Hepatocyte (in vitro differentiated cells): ENCODE measurements at places on chromosomes 5 and 9. TPM values are rescaled to one million over a fixed set of nuclear protein-coding genes. Genes with fewer than 3 reads are reported as not detected.
A peak's percentile ranks its signal among the peaks of the same experiment; 100 is the strongest.

DNA sequence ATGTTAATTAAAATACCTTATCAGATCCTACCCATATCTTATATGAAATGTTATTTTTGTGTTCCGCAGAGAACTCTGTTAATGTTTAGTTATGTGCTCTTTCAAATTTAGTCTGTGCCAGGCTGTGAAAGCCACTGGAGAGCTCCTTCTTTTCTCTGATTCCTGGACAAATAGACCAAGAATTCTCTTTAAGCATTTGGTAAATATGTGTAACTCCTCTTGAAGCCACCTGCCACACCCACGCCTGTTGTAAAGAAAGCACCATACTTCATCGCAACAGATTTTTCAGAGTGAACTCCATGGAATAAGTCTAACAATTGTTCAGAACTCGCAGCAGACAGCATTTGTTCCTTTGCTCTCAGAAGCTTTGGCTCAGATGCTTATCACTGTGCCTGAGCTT lies 301.1 kb downstream of the FAM170A start:
- no peak for DNase-seq

The LPCAT1 gene
- 56.0 and 75.7 TPM in 2 replicates for polyA plus RNA-seq

- no peak for DNase-seq
Observed at GRCh38 chr5:116498503-116499048, 76.0 kb downstream of the SEMA6A start.

DNA sequence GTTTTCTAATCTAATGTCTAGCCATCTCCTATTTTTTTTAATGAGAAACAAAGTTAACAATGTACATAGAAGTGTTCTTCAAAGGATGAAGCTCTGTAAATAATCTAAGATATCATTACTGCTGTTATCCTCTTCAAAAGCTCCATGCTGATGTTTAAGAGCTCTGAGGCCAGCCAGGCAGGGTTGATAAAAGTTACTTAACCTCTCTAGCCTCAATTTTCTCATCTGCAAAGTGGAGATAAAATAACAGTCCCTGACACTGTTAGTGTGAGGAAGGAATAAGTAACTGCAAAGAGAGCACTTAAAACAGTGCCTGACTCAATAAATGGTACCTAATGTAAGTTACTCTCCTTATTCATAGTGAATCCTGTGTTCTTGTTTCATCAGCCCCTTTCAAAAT lies 60.1 kb downstream of the LHFPL2 start:
- no peak for DNase-seq

The MYMK gene
- 0.91 and 1.3 TPM in 2 replicates for polyA plus RNA-seq

GRCh38 chr5:127375124-127375523 lies 84.5 kb downstream of the MEGF10 start:
- no peak for DNase-seq

- no peak for DNase-seq
Observed at GRCh38 chr5:169554251-169554650, 29.3 kb upstream of the SPDL1 start.

GRCh38 chr5:150412319-150413175 lies at the start of gene CD74:
TSS of gene CD74 (minus strand) at chr5:150412910. CDS start at chr5:150412749, 161 bp downstream.
- DNase-seq, result peak; percentile 85
